Fibroblast of the aortic adventitia (primary cell): ENCODE measurements at places on chromosomes 1 and 21. TPM values are rescaled to one million over a fixed set of nuclear protein-coding genes. Genes with fewer than 3 reads are reported as not detected.

DNA sequence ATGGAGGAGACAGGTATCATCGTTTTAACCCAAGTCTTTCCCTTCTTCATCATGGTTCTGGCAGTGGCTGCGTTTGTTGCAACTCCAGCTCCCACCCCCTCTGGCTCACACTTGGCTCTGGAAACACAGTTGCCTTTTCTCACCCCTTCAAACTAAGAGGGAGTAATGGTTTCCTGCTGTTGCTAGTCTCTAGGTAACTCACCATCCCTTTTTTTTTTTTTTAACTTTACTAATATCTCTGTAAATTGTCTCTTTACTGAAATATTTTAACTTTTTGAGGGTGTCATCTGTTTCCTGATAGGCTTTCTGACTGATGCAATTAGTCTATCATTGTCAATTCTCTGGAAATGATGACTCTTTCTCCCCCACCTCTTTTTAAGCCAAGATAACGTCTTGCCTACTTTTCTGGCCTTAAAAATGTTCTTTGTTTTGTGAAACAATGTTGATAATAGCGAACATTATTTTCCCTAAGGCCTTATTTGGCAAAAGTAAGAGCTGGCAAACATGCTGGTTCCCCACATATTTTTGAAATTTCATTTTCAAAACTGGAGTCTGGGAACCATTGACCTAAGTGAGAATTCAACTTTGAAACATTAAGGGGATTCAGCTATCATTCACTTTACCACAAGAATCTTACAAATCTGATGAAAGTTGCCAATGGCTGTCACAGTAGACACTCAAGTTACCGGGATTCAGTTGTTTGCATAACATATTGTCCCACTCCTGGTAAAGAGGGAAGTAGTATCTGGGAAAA lies 85.3 kb downstream of the LEPR start:
- peak; percentile 81 for DNase-seq

GRCh38 chr21:31666445-31667010 lies 7.0 kb downstream of the SOD1 start:
- DNase-seq = no peak

- no peak for DNase-seq
Observed at GRCh38 chr1:234253732-234254131, 119.5 kb upstream of the COA6 start.

GRCh38 chr1:245110406-245110805 lies 44.4 kb upstream of the KIF26B start:
- DNase-seq = no peak

DNA sequence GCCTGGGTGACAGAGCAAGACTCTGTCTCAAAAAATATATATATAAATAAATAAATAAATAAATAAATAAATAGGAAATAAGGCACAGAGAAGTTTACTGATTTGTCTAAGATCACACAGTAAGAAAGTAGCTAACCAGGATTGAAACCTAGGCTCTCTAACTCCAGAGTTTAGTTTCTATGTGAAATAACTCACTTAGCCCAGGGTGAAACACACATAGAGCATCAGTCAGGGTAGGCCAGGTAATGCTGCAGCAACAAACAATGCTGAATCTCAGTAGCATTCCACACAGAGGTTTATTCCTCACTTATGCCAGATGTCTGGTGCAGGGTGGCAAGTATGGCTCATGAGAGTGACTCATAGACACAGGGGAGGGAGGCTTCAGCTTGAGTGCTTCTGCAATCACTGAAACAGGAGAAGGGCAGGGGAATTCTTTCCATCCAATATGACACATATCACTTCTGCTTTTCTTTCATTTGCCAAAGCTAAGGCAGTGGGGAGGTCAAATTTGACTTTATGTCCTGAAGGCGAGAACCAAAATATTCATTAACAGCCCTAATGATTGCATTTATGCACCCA lies 37.1 kb upstream of the KANK4 start:
- peak; percentile 48 for DNase-seq

DNA sequence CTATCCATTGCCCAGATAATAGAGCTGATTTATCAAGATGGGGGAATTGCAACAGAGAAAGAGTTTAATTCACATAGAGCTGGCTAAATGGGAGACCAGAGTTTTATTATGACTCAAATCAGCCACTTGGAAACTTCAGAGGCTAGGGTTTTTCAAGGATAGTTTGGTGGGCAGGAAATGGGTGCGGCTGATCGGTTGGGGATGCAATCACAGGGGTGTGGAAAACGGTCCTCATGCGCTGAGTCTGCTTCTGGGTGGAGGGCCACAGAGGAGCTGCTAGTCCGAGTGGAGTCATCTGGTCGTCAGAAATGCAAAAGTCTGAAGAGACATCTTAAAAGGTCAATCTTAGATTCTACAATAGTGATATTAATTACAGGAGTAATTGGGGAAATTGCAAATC lies 32.0 kb upstream of the FAM89A start:
- DNase-seq = no peak

GRCh38 chr1:32447469-32448185 lies 17.2 kb upstream of the ZBTB8B start:
- DNase-seq = peak; percentile 74

DNA sequence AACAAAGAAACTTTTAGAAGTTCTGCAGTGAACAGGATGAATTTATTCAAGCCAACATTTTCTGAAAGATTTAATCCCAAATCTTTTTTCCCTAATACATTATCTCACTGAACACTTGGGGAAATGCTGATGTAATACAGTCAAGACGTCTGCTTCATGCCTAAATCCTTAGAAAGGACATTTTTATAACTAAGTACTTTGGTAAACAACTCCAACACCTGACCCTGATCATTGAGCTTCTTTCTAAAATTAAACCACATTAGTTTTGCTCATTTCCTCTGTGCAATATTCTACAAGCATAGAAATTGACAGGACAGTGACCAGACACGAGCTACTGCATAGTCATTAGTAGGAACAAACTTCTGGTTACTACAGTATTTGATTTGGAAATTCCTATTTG lies 183.5 kb downstream of the TPR start:
- no peak for DNase-seq

- peak; percentile 12 for DNase-seq
Observed at GRCh38 chr1:185314411-185314810, 2.6 kb downstream of the IVNS1ABP start.

DNA sequence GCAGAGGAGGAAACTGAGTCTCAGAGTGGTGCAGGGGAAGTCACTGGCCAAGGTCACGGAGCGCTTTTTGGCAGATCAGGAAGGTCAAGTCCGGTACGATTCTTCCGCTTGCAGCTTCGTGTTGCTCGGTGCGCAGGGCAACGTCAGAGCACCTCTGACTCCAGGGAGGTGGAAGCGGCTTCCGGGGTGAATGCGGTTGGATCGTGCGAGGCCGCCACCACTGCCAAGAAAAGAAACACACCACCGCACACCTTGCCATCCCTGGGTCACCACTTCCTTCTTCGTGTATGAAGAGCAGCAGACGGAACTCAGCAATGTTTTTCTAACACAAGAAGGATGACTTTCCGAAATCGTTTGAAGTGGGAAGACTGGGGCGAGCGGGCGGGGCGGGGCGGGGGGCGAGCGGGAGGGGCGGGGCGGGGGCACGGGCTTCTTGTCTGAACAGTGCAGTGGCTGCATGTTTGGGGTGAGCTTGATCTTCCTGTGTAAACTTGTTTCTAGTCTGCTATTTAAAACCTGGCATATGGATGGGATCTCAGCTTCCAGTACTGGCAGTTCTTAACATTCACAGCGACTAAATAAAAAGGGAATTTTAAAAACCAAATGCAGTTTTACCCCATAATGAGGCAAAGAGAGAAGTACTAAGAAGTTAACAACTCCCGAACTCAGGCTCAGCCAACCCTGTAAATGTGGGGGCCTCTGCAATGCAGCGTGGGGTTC lies 300.0 kb downstream of the RRAGC start:
- DNase-seq = no peak

DNA sequence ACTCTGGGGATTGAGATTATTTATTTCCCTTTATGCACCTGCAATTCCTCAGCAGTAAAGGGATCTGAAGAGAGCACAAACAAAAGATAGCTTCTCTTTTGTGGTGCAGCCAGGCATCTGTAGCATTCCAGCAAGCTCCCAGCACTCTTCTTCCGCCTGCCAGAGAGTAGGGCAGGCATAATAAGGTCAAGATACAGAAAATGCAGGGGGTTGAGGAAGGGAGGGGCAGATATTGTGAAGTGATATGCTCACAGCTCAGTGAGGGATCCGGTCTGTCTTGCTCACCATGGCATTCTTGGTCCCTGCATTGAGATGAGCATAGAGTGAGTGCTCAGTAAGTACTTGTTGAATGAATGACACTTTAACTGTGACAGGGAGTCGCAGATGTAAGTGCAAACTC lies 23.9 kb downstream of the FASLG start:
- no peak for DNase-seq

GRCh38 chr1:223853748-223854147 lies 8.0 kb upstream of the TP53BP2 start:
- no peak for DNase-seq

- DNase-seq = no peak
Observed at GRCh38 chr1:100943533-100943932, 47.6 kb downstream of the SLC30A7 start.

GRCh38 chr1:240044620-240045019 lies 47.1 kb upstream of the FMN2 start:
- peak; percentile 7 for DNase-seq

DNA sequence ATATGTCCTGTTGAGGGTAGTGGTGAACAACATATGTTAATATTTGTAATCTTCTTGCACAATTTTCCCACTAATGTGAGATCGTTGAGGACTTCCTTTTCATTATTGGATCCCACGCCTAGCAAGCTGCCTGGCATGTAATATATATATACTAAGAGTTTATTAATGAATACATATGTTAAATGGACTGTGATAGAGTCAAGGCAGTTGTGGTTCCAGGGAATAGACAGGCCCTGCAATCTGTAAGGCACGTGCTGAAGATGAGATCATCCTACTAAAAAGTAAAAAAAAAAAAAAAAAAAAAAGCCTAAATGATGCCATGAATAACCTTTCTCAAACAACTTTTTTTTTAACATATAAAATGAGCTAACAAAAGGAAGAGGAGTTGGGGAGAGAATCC lies 28.9 kb downstream of the PLPPR5 start:
- no peak for DNase-seq

DNA sequence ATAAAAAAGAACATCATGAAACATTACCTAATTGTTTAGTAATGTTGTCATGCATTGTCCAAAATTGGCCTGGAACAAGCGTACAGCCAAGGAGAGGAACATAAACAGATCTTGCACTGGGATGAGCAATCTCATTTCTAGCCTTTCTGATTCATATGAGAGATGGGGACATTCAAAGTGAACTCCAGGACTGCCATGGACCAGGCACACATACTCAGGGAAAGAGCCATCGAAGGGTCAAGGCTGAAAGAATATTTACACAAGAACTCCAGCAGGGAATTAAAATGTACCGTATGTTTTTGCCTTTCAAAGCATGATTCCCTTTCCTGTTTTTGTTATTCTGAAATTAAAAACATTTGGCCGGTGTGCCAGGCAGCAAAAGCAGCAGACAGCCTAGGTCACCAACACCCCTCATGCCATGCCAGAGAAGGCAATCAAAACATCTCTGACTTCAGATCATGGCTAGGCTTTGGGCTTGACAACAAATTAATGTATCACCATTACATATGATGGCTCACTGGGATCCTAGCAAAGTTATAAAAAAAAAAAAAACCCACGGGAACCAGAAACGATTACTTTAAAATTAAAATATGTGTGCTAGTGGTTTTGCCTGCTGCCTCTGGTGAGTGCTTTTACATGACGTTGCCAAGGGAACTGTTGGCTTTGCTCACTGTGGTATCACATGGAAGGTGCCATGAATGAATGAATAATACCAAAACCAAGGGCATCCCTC lies 159.8 kb downstream of the TGFBR3 start:
- DNase-seq = peak; percentile 88

GRCh38 chr1:118618618-118619340 lies 369.4 kb downstream of the TBX15 start:
- DNase-seq = peak; percentile 1

DNA sequence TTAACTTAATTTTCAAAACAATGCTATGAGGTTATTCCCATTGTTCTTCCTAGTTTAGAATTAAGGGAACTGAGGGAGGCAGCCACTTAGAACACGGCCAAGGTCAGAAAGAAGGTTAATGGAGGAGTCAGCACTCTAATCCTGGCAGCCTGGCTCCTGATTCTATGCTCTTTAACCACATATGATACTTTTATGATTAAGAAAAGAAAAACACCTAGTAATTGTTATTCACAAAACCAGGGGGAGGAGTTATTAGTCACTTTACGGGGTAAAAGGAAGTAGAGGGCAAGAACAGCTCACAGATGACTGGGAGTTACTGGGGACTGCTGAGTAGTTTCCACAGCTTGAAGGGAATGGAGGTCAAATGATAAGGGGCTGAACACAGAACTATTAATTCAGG lies 38.6 kb downstream of the GADD45A start:
- peak; percentile 63 for DNase-seq

- peak; percentile 75 for DNase-seq
Observed at GRCh38 chr1:108817016-108817415, 39.9 kb downstream of the AKNAD1 start.

DNA sequence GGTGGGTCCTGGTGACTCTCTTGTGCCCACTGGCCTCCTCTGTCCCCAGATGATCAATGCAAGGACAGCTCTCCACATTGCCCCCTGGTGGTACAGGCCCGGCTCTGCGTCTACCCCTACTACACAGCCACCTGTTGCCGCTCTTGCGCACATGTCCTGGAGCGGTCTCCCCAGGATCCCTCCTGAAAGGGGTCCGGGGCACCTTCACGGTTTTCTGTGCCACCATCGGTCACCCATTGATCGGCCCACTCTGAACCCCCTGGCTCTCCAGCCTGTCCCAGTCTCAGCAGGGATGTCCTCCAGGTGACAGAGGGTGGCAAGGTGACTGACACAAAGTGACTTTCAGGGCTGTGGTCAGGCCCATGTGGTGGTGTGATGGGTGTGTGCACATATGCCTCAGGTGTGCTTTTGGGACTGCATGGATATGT lies 10.8 kb downstream of the ADAMTSL4 start:
- DNase-seq = peak; percentile 60

DNA sequence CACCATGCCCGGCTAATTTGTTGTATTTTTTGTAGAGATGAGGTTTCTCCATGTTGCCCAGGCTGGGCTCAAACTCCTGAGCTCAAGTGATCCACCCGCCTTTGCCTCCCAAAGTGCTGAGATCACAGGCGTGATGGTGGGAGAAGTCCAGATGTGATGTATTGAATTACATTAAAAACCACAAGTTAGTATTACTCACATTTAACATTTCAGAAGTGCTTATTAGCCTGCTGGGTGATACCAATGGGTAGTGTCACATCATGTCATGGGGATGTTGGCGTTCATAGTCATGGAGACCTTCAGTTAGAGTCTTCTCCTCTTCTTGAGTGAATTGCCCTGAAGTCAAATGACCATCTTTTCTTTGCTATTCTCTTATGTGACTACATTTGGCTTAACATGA lies 63.6 kb upstream of the VAMP3 start:
- no peak for DNase-seq

GRCh38 chr1:94648225-94649007 lies 106.9 kb upstream of the F3 start:
- DNase-seq = peak; percentile 98

GRCh38 chr1:225824533-225824941 lies 14.6 kb downstream of the EPHX1 start:
- DNase-seq = no peak

Gene TNFRSF4
- total RNA-seq = 0.65 TPM in 1 of 2 replicates, not detected in the other

Gene CHI3L2
- 6.2 and 10.5 TPM in 2 replicates for total RNA-seq

Gene LCE1A
- total RNA-seq = not detected in 2 replicates

Gene MX2
- 3.8 and 4.2 TPM in 2 replicates for total RNA-seq

Gene THEMIS2
- 1.2 and 2.0 TPM in 2 replicates for total RNA-seq

Gene SLC26A9
- total RNA-seq = not detected in 2 replicates
